Progenitor cell of endocrine pancreas (in vitro differentiated cells): ENCODE measurements at places on chromosomes 11 and 22. TPM values are rescaled to one million over a fixed set of nuclear protein-coding genes. Genes with fewer than 3 reads are reported as not detected.

GRCh38 chr11:20626279-20626678, 26.9 kb downstream of the SLC6A5 start:
- no peak overlapping the region for H3K27ac ChIP-seq
- H3K4me1 ChIP-seq, result no peaks in the 10 kb centered on the region
- H3K36me3 ChIP-seq, result no peaks in the 10 kb centered on the region
- DNase-seq, result no peak
- H3K27me3 ChIP-seq, result peaks cover 19% of the 10 kb centered on the region
- H3K4me3 ChIP-seq, result no peak overlapping the region

DNA sequence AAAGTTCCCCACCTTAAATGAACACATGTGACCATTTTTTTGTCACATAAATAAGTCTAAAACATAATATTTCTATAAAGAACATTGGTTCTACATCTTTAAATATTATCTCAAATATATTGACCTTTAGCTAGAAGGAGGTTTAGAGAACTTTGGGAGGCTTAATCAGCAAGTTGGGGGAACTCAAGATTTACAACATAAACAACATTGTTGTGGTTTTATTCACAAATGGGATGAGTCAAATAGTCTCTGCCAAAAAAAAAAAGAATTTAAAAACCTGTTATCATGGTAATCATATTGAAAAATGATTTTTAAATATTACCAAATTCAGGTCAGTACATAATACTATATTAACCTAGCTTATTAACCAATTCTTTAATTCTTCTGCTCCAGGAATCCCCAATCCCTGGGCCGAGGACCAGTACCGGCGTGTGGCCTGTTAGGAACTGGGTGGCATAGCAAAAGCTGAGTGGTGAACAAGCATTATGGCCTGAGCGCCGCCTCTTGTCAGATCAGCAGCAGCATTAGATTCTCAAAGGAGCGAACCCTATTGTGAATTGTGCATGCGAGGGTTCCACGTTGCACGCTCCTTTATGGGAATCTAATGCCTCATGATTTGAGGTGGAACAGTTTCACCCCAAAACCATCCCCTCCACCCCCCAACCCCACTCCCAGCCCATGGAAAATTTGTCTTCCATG, 98.2 kb downstream of the RDX start:
- no peaks in the 10 kb centered on the region for H3K4me1 ChIP-seq
- no peak overlapping the region for H3K27ac ChIP-seq

DNA sequence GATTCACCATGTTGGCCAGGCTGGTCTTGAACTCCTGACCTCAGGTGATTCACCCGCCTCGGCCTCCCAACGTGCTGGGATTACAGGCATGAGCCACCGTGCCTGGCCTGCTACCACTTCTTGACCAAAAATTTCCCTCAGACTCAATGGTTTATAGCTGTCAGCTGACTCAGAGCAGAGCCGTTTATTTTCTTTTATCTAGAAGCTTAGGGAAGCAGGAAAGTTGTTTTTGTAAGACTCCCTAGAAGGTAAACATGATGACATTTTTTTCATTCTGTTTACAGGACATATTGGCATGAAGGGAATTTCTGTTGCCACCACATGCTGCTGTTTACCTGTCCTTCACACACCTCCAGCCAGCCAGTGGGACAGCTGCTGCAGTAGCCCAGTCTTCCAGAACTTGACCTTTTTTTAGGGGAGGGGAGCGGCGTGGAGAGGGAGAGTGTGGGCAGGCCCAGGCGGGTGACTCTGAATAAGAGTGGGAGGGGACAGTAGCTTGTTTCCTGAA, 56.1 kb upstream of the PTPRJ start:
- DNase-seq, result peak; percentile 17
- H3K27ac ChIP-seq, result peak overlapping the region; percentile 84
- no peaks in the 10 kb centered on the region for H3K36me3 ChIP-seq
- peaks cover 11% of the 10 kb centered on the region for H3K4me1 ChIP-seq

DNA sequence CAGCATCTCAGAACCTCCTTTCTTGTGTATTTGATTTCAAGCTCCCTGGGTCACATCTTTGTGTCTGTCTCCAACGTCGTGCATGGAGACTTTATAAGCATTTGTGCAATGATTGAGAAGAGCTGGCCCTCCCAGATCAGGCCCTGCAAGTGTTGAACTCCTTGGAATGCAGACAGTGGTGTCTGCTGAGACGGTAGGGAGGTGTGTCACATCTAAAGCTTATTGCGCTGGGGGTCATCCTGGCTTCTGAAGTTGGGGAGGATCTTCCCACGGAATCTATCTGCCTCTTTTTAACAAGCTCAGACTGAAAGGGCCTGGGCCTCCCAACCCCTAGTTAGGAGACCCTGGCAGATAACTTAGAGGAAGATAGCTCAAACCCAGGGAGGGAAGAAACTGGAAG, 6.7 kb downstream of the APLNR start:
- H3K4me3 ChIP-seq, result no peak overlapping the region
- DNase-seq, result no peak
- peaks cover 52% of the 10 kb centered on the region for H3K27me3 ChIP-seq

DNA sequence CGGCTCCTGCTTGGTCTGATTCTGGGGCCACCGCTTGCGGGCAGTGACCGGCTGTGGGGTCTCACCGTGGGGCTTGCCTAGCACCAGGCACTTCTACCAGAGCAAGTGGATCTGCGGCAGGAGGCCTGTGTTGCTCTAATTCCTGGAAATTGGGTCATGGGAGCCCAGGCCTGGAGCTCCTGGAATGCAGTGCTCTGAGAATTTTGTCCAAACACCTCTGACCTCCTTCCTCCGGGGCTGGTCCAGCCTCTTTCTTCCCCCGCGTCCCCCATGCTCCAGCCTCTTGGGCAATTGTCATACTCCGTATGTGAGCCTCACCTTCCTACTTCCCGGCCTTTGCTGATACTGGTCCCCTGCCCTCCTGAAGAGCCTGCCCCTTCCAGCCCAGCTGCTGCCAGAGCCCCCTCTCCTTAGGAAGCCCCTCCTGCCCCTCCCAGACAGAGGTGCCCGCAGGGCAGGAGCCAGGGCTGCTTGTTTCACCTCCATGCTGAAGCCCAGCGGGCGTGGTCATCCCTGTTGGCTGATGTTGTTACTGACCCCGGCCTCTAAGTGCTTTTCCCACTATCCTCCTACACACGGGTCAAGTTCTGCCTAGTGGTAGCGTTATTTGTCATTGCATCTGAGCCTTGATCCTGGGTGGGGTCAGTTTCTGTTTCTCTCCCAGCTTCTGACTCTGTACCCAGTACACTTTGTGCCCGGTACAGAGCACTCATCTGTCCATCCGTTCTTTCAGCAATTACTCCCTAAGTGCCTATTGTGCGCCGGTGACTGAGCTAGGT, 9.6 kb downstream of the MGAT3 start:
- no peak overlapping the region for H3K4me3 ChIP-seq
- no peaks in the 10 kb centered on the region for H3K27me3 ChIP-seq
- H3K4me1 ChIP-seq, result peaks cover 22% of the 10 kb centered on the region
- no peak for DNase-seq

Gene TEAD1
- total RNA-seq, result 92.4 and 95.8 TPM in 2 replicates

DNA sequence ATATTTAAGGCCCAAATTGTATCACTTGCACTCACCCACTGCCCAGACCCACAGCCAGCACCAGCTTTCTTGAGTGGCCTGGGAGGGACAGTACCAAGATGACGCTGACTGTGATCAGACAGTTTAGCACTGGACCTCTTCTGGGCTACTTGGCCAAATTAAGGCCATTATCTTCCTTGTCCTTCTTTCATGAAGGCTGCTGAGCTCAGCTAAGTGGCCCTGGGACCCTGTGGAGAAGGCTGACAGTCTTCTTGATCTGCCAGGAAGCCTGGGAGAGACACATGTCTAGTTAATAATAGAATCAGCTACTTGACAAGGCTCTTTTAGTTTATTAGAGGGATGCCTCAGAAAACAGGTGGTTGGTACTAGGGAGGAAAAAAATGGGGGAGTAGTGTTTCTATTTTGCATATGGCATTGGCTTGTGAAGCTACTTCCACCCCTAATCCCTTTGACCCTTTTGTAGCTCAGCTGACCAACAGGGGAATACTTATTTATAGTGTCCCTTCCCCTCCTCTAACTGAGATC, 127.9 kb upstream of the NTM start:
- no peaks in the 10 kb centered on the region for H3K4me1 ChIP-seq
- H3K27me3 ChIP-seq, result peaks cover 36% of the 10 kb centered on the region
- H3K4me3 ChIP-seq, result no peak overlapping the region
- no peaks in the 10 kb centered on the region for H3K36me3 ChIP-seq
- DNase-seq, result no peak

- no peak overlapping the region for H3K4me3 ChIP-seq
- H3K27ac ChIP-seq, result no peak overlapping the region
- peaks cover 13% of the 10 kb centered on the region for H3K4me1 ChIP-seq
- peaks cover 4% of the 10 kb centered on the region for H3K36me3 ChIP-seq
- no peaks in the 10 kb centered on the region for H3K27me3 ChIP-seq
Measured at GRCh38 chr11:64223001-64223651, 2.9 kb downstream of the TRPT1 start.

- no peak overlapping the region for H3K4me3 ChIP-seq
- H3K27me3 ChIP-seq, result no peaks in the 10 kb centered on the region
- H3K4me1 ChIP-seq, result peaks cover 4% of the 10 kb centered on the region
- no peak overlapping the region for H3K27ac ChIP-seq
- no peaks in the 10 kb centered on the region for H3K36me3 ChIP-seq
Measured at GRCh38 chr11:123086305-123086704, 24.4 kb upstream of the HSPA8 start.

Gene CCDC116
- 1.3 and 1.4 TPM in 2 replicates for total RNA-seq

DNA sequence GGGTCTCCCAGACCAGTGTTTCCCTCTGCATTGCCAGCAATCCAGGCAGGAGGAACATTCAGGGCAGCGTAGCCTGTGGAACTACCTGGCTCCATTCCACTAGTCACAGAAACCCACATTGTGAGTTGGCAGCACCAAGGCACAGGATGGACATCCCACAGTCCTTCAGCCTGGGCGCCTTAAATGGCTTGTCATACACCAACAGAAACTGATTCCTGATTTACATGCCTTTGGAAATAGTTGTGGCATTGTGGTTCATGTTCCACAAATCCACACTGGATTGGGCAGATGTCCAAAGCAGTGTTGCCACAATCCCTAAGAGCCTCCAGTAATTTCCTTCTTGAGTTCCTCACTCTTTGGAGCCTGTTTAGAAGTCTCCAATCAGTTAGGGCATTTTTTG, 225.6 kb downstream of the BLID start:
- H3K4me1 ChIP-seq, result peaks cover 12% of the 10 kb centered on the region
- H3K27me3 ChIP-seq, result peaks cover 2% of the 10 kb centered on the region
- DNase-seq, result no peak
- H3K36me3 ChIP-seq, result no peaks in the 10 kb centered on the region
- H3K27ac ChIP-seq, result no peak overlapping the region

DNA sequence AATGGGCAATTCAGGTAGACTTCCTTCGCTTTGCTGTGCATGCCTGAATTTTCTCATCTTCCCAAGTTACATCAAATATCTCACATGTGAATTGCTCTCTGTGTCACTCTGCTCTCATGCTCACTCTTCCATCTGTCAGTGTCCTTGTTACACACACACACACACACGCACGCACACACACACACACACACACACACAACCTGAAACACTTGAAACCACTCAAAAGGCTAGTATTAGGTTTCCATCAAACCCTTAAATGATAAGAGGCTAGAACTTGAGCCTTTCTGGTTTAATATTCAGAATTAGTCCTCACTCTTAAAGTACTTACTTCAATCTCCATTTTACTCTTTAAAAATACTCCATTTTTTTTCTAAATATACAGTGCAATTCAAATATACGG, 282.4 kb downstream of the C11orf87 start:
- peaks cover 5% of the 10 kb centered on the region for H3K4me1 ChIP-seq
- H3K27ac ChIP-seq, result no peak overlapping the region

DNA sequence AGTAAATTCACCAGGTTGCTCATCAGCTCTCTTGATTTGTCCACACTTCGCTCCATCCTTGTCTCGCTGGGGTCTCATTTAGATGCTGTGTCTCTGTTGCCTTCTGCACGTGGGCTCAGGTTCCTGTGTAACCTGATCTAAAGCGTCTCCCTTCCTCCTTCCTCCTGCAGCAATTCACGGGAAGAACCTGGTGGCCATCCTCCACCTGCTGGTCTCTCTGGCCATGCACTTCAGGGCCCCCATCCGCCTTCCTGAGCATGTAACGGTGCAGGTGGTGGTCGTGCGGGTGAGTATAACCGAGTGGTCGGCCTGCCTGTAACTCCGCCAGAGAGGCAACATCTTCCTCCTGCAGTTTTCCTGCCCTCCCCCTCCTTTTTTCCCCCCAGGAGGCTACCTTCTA, 48.0 kb upstream of the PARVG start:
- H3K4me3 ChIP-seq, result no peak overlapping the region
- no peaks in the 10 kb centered on the region for H3K27me3 ChIP-seq
- H3K36me3 ChIP-seq, result peaks cover 12% of the 10 kb centered on the region

Gene SPI1
- total RNA-seq, result not detected in 2 replicates

GRCh38 chr11:2963112-2963754, 28.9 kb downstream of the NAP1L4 start:
- no peak overlapping the region for H3K27ac ChIP-seq
- no peaks in the 10 kb centered on the region for H3K4me1 ChIP-seq
- peaks cover 41% of the 10 kb centered on the region for H3K36me3 ChIP-seq

Gene VPREB3
- total RNA-seq, result not detected in 2 replicates

GRCh38 chr11:1345737-1346513, 36.5 kb upstream of the TOLLIP start:
- H3K4me1 ChIP-seq, result peaks cover 19% of the 10 kb centered on the region
- no peak for DNase-seq
- H3K4me3 ChIP-seq, result no peak overlapping the region
- H3K27ac ChIP-seq, result no peak overlapping the region
- H3K27me3 ChIP-seq, result peaks cover 12% of the 10 kb centered on the region

- H3K36me3 ChIP-seq, result peaks cover 2% of the 10 kb centered on the region
- peak overlapping the region; percentile 68 for H3K27ac ChIP-seq
Measured at GRCh38 chr11:44813401-44813800, 86.6 kb downstream of the TSPAN18 start.

Gene GSTT2B
- total RNA-seq, result 4.8 and 5.4 TPM in 2 replicates

- no peak overlapping the region for H3K4me3 ChIP-seq
- DNase-seq, result no peak
- H3K36me3 ChIP-seq, result no peaks in the 10 kb centered on the region
- peak overlapping the region; percentile 51 for H3K27ac ChIP-seq
- peaks cover 22% of the 10 kb centered on the region for H3K4me1 ChIP-seq
Measured at GRCh38 chr11:102469196-102469821, 16.7 kb upstream of the TMEM123 start.

- H3K27ac ChIP-seq, result no peak overlapping the region
- H3K27me3 ChIP-seq, result no peaks in the 10 kb centered on the region
- no peaks in the 10 kb centered on the region for H3K4me1 ChIP-seq
- no peak overlapping the region for H3K4me3 ChIP-seq
- DNase-seq, result no peak
Measured at GRCh38 chr11:70846781-70847655, 405.4 kb downstream of the SHANK2 start.

Gene SHANK3
- total RNA-seq, result 6.9 and 7.5 TPM in 2 replicates

DNA sequence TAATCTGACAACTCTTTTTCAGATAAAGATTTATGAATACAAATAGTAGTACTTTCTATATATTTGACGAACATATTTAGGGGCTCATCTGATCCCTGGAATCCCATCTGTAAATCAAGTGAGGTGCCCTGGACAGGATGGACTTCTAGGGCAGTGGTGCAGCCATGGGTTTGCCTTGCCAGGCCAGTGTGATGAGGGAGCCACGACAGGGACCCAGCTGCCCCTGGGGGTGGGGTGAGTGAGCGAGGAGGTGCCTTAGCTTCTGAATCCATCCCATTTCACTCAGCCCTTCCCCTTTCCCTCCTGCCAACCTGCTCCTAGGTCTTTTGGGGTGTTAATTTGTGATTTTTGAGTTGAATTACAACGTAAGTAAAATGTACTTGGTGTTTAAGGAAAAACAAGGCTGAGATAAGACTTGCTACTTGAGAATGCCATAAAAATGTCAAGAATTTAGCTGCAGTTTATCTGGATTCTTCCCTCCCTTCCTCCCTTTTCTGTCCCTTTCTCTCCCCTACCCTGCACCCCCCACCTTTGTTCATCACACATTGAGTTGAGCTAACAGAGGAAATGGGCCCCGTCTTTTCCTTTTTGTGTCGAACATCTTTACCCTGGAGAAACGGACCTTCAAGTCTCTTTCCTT, 60.8 kb downstream of the PPFIBP2 start:
- no peaks in the 10 kb centered on the region for H3K27me3 ChIP-seq
- no peak for DNase-seq
